ENCODE measurements at places on chromosomes 2 and 18.

GRCh38 chr2:15932394-15933183 lies 7.8 kb upstream of the MYCN start:
- DNase-seq, result no peak

DNA sequence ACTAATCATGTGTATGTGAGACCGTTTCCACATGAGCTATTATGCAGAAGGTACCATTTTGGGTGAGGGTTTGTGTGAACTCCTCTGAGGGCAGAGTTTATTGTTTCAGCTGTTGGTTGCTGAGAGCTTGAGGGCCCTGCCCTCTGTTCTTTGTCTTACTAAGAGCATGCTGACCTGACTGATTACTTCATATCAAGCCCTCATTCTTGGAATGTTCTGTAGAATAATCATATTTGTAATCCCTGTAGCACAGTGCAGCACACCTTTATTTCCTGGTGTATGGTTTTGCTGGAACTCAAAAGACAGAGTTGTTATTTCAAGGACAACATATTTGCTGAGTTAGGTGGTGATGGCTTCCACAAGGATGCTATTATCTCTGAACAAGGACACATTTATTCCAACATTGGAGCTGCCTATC lies 118.5 kb downstream of the GALNT3 start:
- DNase-seq, result no peak

GRCh38 chr2:19649785-19650380 lies 251.9 kb downstream of the TTC32 start:
- no peak for DNase-seq

GRCh38 chr2:109558076-109558882 lies 55.5 kb downstream of the SEPTIN10 start:
- no peak for DNase-seq

- no peak for DNase-seq
Measured at GRCh38 chr2:121375621-121376159, 90.7 kb upstream of the TFCP2L1 start.

DNA sequence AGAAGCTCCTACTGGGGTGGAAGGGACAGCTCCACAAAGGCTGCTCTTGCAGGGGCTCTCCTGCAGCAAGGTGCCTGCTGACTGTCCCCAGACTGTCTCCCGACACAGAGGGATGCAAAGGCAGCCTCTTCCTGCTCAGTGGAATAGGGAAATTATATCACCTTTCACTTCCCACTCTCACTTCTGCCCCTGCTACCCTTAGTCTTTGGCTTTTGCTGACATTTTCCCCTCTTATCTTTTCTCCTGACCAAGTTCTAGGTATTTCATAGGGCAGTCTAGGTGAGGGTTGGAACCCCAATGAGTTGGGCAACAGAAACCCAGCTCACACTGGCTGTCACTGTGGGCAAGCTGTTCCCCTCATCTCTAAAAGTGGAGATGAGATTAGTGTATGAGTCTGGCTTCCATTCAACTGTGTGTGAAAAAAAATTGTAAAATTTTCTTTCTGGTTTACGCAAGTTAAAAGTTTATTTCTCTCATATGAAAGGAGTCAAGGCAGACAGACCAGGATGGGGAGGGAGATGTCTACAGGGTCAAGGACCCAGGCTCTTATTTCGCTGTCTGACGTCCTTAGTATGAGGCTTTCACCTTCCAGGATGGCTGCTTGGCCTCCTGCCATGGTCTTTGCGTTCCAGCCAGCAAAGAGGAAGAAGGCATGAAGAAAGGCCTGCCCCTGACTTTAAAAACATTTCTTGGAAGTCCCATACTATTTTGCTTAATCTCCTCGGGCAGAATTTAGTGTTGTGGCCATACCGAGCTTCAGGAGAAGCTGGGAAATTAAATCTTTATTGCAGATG lies 7.5 kb upstream of the MOCOS start:
- DNase-seq, result no peak

DNA sequence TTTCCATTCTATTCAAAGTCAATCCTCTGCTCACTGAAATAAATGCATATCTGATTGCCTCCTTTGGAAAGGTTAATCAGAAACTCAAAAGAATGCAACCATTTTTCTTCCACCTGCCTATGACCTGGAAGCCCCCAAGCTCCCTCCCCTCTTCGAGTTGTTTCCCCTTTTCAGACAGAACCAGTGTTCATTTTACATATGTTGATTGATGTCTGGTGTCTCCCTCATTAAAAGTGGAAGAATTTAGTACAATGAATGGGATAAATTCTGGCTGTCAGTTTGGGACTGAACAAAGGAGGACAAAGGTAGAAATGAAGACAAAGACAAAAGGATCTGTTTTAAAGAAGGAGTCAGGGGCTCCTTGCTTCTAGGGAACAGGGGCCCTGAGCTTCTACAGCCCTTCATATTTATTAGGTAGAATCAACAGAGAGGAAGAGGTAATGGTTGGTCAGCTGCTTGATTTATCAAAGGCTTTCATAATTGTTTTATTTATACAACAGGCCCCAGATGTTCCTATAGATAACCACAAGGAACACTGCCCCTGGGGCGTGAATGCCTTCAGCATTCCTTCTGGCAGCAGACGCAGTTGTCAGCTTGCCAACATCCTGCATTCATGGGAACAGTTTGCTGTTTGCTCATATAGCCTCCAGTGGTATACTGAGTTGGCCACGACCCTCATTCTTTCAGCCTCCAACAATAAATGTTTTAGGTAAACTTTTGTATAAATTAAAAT lies 949.8 kb upstream of the LRATD1 start:
- no peak for DNase-seq
